ENCODE measurements at places on chromosomes 11 and 22.
A peak's percentile ranks its signal among the peaks of the same experiment; 100 is the strongest.

DNA sequence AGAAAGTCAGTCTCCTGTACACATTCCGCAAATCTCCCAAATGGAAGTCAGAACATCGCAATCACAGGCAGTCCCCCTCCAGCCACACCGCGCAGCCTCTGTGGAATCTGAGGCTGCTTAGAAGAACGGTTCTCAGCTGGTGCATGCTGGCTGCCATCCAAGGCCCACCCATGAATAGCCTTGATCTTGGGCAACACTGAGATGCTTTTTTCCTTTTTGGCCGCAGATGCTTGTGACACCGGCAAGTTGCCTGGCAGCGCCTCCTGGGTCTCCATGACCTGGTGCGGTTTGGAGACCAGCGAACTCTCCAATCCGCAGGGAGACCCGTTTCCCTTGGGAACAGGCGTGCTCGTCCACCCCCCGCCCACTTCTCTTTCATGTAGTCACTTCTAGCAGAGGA is 26.3 kb upstream of the PHF21B start:
- DNase-seq: no peak

GRCh38 chr22:37741312-37741795 is 44.5 kb downstream of the TRIOBP start:
- peak; percentile 75 for DNase-seq

- no peak for DNase-seq
Observed at GRCh38 chr11:28223577-28223976, 115.4 kb downstream of the METTL15 start.

- no peak for DNase-seq
Observed at GRCh38 chr22:23769321-23769965, 1.7 kb upstream of the CHCHD10 start.

DNA sequence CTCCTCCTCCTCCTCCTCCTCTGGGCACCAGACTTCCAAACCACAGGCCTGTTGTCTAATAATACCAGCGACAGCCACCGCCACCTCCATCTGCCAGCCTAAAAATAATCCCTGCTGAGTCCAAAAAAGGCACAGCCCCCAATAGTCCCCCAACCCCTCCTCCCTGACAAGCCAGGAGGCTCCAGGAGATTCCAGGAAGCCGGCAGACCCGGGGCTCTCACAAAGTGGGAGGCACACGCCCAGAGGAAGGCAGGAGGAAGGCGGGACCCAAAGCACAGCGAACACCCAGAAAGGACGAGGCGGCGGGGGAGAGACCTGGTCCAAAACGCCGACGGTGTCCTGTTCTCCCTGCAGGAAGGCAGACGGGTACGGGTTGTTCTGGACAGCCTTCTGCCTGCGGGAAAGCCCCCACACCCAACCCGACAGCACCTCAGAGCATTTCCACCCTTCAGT is 5.9 kb downstream of the IGSF9B start:
- no peak for DNase-seq

DNA sequence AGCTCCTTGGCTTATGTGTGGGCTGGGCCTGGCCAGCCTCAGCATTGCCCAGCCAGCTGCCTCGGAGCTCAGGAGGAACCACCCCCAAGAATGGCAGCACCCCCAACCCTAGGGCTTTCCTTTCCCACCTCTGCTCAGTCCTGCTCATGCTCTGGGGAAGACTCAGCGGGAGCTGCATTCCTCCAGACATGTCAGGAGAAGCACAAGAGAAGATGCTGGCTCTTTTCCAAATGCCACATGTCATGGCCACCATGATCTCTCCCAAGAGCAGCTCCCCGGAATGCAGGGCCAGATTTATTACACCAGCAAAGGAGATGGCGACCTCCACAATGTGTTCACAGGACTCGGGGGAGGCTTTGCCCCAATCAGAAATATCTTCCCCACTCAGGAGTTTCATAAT is 143.7 kb downstream of the PKNOX2 start:
- no peak for DNase-seq

DNA sequence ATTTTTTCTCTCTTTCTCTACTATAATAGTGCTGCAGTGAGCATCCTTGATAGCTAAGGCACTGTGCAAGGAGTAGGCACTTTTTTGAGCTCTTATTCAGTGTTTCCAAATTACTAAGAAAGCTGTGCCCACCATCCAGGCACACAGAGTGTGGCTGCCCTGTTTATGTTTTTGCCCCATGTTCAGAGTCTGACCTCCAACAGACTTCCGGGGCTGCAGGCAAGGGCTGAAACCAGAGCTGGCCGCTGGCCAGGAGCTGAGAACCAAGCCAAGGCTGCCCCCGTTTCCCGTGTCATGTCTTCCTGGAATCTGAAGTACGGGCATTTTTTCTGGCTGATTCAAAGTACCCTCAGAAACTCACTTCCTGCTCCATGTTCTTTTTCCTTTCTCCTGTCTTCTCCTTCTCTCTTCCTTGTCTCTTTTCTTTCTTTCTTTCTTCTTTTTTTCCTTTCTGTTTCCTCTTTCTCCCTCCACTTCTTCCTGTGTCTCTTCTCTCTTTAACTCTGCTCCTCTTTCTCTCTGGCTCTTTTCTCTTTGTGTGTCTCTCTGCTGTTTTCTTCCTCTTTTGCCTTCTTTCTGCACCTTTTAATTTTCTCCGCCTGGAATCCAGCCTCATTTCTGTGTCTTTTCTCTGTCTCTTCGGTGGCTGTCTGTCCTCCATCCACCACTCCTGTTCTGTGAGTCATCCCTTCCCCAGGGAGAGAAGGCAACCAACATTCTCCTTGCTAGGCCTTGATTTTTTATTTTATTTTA is 17.0 kb upstream of the KCTD14 start:
- no peak for DNase-seq

- no peak for DNase-seq
Observed at GRCh38 chr11:131092469-131092868, 176.2 kb upstream of the SNX19 start.

Data from NCI-H2107 (cell line).